Pancreas (tissue), 10 donors: ENCODE measurements at places on chromosomes 1 and 21. TPM values are rescaled to one million over a fixed set of nuclear protein-coding genes. Genes with fewer than 3 reads are reported as not detected.

GRCh38 chr1:35810096-35810881 lies 2.5 kb downstream of the AGO4 start:
- no peaks in the 10 kb centered on the region for H3K27me3 ChIP-seq
- H3K4me1 ChIP-seq = no peaks in the 10 kb centered on the region

- H3K4me3 ChIP-seq = no peak overlapping the region
- no peak for DNase-seq
- H3K36me3 ChIP-seq = no peaks in the 10 kb centered on the region
- no peak overlapping the region for H3K27ac ChIP-seq
- H3K27me3 ChIP-seq = no peaks in the 10 kb centered on the region
These were observed 108.8 kb downstream of the SMYD3 start for GRCh38 chr1:246398126-246398813.

DNA sequence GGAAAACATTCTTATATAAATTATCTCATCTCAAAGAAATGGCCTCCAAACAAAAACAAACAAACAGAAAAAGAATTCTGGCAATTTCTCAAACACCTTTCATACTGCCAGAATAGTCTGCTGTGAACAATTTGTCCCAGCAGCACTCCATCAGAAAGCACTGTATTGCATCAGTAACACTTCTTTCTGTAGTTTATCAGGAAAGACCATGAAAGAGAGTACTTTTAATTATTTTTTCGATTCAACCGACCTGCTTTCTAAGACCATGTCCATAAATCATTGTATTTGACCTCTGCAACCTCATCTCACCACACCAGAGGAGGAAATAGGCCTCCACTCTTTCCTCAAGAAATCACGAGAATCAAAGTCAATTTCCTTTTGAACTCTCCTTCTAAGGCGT lies 1579.9 kb downstream of the MRPL39 start:
- H3K27me3 ChIP-seq = no peaks in the 10 kb centered on the region
- H3K4me1 ChIP-seq = no peaks in the 10 kb centered on the region
- H3K4me3 ChIP-seq = no peak overlapping the region
- no peak for DNase-seq
- no peaks in the 10 kb centered on the region for H3K36me3 ChIP-seq
- no peak overlapping the region for H3K27ac ChIP-seq

DNA sequence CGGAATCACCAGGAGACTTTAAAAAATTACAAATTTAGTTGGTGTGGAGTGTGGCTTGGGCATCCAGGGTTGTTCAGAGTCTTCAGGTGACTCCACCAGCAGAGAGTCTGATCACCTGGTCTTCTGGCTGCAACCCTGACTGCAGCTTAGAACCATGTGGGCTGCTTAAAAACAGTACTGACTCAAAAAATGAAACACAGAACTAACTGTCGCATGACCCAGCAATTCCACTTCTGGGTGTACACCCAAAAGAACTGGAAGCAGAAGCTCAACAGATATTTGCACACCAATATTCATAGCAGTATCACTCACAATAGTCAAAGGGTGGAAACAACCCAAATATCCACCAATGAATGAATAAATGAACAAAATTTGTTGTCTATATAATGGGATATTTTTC lies 17.3 kb downstream of the TLR5 start:
- no peaks in the 10 kb centered on the region for H3K27me3 ChIP-seq
- H3K36me3 ChIP-seq = no peaks in the 10 kb centered on the region
- H3K27ac ChIP-seq = no peak overlapping the region
- peaks cover 5% of the 10 kb centered on the region for H3K4me1 ChIP-seq
- no peak for DNase-seq
- no peak overlapping the region for H3K4me3 ChIP-seq

- H3K4me1 ChIP-seq = no peaks in the 10 kb centered on the region
- DNase-seq = no peak
- no peak overlapping the region for H3K4me3 ChIP-seq
- no peaks in the 10 kb centered on the region for H3K36me3 ChIP-seq
- no peaks in the 10 kb centered on the region for H3K27me3 ChIP-seq
These were observed 46.6 kb downstream of the TTC3 start for GRCh38 chr21:37119421-37120218.

- no peak overlapping the region for H3K27ac ChIP-seq
- no peaks in the 10 kb centered on the region for H3K27me3 ChIP-seq
- H3K4me1 ChIP-seq = peaks cover 4% of the 10 kb centered on the region
- no peaks in the 10 kb centered on the region for H3K36me3 ChIP-seq
These were observed 27.3 kb upstream of the BCAR3 start for GRCh38 chr1:93708734-93709481.

OTUD7B gene
- 16.9 TPM for total RNA-seq
